ENCODE measurements at places on chromosomes 7 and 10.

GRCh38 chr10:127976286-127976685 lies 69.4 kb downstream of the PTPRE start:
- peak; percentile 78 for DNase-seq

GRCh38 chr10:126904516-126904817 lies 761 bp upstream of the DOCK1 start:
- DNase-seq, result no peak

GRCh38 chr10:62562101-62562500 lies 187.9 kb downstream of the ZNF365 start:
- DNase-seq, result no peak

GRCh38 chr7:87220734-87221215 lies 1.2 kb upstream of the TMEM243 start:
- no peak for DNase-seq

GRCh38 chr10:34092891-34093290 lies 722.2 kb downstream of the PARD3 start:
- no peak for DNase-seq

DNA sequence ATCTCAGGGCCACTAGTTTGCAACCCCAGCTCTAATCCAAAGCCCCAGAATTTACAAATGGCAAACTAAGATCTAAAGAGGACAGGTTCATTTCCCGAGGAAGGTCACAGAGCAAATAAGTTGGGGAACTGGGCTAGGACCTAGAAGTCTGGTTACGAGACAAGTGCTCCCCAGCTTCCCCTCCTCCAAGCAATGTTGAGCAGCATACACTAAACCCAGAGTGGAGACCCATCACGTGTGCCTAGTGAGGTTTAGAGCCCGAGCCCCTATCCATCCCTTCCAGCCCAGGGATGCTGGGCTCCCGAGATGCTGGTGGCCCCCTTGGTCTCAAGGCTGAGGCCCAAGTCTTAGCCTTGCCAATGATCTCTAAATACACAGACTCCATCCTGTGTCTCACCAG lies 209.5 kb upstream of the ZMIZ1 start:
- no peak for DNase-seq

GRCh38 chr7:103702454-103702853 lies 256.4 kb upstream of the SLC26A5 start:
- no peak for DNase-seq

GRCh38 chr10:93771354-93771753 lies 13.6 kb downstream of the LGI1 start:
- DNase-seq, result no peak

- DNase-seq, result no peak
Observed at GRCh38 chr10:85915245-85915846, 451.2 kb downstream of the GRID1 start.

GRCh38 chr10:6151087-6151977 lies 51.4 kb upstream of the PFKFB3 start:
- DNase-seq, result peak; percentile 50

- peak; percentile 12 for DNase-seq
Observed at GRCh38 chr10:103671126-103671895, 177.8 kb downstream of the NEURL1 start.

DNA sequence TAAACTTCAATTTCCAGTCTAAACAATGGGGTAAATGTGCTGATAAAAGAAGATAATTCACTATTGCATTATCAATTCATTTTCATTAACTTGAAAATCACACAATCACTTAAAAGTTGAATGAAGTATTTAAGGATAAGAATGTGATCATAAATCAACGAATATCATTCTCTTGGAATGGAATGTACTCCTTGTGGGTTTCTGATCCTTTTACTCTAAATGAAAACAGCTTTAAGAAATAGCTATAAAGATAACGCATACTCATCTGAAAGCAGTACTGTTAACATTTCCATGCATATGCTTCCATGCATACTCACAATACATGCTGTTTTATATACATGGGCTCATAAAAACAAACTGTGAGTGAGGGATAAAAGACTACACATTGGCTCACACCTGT lies 108.8 kb downstream of the ATE1 start:
- no peak for DNase-seq

DNA sequence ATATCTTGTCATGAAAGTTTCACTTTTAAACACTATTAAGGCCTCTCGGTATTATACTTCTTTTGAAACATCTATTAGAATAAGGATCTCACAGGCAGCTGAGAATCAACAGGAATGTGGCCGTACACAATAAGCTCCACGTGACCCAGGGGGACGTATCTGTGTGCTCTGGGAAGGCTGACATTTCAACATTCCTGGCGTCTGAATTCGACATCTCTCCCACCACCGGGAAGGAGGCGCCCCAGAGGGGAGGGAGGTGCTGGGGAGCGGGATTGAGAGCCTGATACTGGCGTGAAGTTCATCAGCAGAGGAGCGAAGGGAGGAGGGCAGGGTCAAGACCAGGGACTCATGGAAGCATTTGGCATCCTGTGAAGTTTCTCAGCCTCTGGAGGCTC lies 401.3 kb downstream of the DNAJB6 start:
- DNase-seq, result no peak

GRCh38 chr10:86100581-86101061 lies 266.0 kb downstream of the GRID1 start:
- peak; percentile 74 for DNase-seq

DNA sequence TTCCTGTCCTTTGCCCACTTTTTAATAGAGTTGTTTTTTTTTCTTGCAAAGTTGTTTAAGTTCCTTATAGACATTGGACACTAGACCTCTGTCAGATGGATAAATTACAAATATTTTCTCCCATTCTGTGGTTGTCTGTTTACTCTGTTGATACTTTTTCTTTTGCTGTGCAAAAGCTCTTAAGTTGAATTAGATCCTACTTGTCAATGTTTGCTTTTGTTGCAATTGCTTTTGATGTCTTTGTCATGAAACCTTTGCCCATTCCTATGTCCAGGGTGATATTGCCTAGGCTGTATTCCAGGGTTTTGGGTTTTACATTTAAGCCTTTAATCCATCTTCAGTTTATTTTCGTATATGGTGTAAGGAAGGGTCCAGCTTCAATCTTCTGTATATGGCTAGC lies 76.9 kb upstream of the AGR3 start:
- no peak for DNase-seq

DNA sequence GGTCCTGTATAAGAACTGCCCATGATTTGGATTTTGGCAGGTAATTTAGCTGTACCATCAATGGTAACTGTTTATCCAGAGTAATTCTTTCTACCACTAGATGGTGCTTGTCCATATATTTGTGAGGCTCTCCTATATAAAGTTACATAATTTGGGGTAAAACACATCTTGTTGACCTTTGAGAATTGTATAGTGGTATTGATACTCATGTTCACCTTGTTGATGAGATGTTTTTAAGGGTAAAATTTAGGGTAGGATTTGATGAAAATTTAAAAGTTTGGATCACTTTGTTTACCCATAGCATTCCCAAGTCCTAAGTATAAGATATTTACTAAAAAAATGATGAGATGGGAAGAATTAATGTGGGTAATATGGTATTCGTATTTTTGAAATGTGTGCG lies 31.6 kb downstream of the ST7 start:
- DNase-seq, result peak; percentile 38

GRCh38 chr10:101031796-101032636 lies 982 bp downstream of the SFXN3 start:
- DNase-seq, result peak; percentile 87

DNA sequence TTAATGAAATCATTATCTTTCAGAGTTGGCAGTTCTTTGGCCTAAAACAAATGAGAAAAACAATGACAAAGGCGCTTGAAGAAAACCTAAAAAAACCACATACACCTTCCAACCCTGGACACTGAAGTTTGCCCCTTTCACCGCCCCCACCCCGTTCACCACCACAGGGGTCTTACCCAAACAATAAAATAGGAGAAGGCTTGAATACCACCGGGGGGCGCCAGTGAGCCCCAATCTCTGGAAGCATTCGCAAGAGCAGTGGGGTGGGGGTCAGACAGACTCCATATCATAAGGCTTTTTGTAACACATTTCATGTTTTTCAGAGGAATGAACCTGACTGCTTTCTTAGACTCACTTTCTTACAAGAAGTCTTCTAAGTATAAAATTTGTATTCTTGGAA lies 163.6 kb downstream of the PIP4K2A start:
- DNase-seq, result peak; percentile 53

DNA sequence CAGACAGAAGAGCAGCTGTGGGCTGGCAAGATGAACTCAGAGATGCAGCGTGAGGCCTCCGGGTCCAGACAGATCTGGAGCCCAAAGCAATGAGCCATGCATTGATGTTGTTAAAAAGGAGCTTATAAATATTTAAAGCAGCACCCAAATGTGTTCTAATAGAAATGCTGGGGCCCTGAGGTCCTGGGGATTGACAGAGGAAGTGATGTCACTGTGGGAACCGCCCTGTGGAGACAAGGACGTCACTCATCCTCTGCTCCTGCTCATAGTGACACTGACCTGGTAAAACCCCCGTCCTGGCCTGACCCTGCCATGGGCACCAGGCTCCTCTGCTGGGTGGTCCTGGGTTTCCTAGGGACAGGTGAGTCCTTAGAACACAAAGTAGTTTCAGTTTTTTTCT lies 197.0 kb upstream of the PRSS58 start:
- DNase-seq, result no peak

GRCh38 chr10:111101796-111102195 lies 25.0 kb downstream of the ADRA2A start:
- DNase-seq, result no peak

DNA sequence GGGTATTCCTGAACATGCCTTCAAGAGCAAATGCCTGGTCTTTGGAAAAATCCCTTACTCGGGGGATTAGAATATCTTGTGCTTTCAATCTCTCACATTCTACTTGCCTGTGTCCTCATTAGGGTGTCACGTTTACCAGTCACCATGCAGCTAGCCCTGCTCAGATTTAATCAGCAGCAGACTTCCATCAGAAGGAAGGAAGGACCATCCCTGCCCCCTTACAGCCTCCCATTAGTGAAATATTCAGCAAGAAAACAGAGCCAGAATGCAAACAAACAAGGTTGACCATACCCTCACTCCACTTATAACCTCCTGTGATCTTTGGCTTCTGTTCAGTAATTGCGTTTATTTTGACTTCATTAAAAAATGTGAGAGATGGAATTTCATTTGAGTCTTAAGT lies 208.6 kb downstream of the CXCL12 start:
- DNase-seq, result no peak

DNA sequence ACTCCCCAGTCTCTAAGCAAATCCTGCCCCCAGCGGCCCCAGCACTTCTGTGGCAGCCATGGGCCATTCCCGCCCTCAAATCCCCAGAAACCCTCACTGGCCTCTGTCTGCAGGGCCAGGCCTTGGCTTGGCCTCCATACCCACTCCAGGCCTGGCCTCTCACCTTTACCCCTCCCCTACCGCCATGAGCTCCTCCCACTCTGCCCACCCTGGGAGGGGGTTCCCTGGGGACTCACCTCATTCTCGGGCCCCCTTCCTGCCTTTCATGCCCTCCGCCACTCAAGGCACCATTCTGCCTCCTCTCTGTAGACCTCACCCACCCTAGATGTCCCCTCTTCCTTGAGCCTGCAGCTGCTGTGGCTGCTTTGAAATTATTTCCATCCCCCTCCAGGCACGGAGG lies 41.0 kb downstream of the PRF1 start:
- DNase-seq, result no peak

DNA sequence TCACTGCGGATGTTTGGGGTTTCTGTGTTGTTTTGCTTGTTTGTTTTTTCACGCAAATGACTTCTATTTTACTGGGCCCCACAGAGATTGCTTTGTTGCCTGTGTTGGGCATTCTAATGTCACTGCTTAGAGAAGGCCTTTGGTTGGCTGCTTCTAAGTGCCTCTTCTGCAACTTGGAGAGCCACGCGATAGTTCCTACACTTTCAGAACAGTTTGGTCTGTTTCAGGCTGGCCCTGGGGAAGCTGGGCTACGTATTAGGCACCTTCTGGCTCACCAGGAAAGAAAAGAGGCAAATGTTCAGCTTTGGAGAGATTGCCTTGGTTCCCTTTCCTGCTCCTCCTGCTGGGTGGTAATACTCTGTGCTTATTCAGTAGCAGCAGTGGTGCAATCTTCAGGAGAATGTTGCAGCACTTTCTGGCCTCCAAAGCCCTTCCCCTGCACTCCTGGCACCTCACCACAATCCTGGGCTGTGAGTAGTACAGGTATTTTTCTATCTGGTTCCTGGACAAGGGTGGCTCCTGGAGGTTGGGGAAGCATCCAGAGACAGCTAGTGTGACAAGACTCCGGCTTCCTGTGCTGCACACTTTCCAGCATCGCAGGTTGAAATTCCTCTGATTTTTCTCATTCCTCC lies 1.2 kb downstream of the ANTXRL start:
- DNase-seq, result no peak

Measured in NCI-H82 (cell line).